Activated T-helper 1 cell treated with Interleukin-2 at 50 U/mL for 16 hours (primary cell): ENCODE measurements at places on chromosomes 3 and 15.

- no peak for DNase-seq
These were observed 46.5 kb upstream of the SACM1L start for GRCh38 chr3:45642731-45643152.

DNA sequence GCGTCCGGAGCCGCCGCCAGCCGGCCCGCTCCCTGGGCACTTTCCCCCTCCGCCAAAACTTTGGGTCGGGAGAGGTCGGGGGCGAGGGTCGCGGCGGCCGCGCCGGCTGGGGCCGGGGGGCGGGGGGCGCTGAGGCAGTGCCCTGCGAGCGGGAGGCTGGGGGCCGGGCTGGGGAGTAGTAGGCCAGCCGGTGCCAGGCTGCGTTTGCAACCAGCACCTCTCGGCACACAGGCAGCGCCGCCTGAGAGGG, 452 bp downstream of the BBX start:
- DNase-seq = no peak

DNA sequence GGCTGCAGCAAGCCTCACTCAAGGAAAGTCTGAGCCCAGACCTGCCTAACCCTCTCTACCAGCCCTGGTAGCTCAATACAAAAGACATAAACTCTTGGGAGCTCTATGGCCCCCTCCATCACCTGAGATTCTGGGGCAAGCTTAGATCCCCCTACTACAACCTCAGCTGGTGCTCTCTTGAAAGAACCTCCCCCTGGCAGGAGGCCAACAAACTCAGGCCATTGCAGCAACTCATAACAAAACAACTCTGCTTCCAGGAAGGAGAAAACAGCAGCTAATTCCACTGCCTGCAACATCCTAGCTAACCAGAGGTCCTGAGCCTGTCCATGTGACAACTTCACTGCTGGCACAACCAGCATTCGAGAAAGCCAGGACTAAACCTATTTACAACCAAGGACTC, 169.2 kb downstream of the ROBO1 start:
- DNase-seq = no peak

GRCh38 chr15:68201879-68202261, 3.3 kb downstream of the CALML4 start:
- DNase-seq = no peak

DNA sequence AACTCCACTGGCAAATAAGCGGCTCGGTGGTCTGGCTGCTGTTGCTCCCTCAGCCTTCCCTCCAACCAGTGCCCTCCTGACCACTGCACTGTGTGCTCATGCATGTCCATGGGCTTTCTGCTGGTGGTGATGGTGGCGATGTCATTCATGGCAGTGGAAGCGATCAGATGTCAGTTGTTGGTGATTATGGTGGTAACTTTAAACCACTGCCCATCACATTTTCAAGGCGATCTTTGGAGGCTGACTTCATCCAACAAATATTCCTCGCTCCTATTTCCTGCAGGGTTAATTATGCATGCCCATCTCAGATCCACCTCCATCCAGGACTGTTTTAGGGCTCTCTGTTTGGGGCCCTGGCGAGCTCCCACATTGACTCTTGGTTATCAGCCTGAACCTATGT, 13.4 kb upstream of the HCN4 start:
- DNase-seq = no peak

DNA sequence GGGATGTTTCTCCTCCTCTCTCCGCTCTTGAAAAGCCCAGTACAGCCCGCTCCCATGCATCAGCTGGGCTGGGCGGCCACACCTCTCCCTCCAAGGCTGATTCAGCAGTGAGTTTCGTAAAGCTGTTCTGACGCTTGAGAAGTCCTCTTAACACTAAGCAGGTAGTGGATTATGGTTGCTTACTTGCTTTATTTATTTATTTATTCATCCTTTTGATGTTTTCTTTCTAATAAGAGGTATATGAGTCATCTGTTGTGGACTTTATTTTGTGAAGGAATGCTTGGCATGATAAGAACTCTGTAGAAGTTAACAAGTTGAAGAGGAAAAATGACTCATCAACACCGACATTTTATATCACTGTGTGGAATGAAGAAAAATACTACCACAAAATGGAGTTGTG, 285.0 kb downstream of the SQOR start:
- DNase-seq = no peak

- no peak for DNase-seq
These were observed 82.8 kb downstream of the FAIM start for GRCh38 chr3:138691351-138691750.
